ENCODE measurements at places on chromosomes 3 and 15.

- no peak for DNase-seq
Measured at GRCh38 chr3:9433627-9434521, 36.5 kb downstream of the SETD5 start.

DNA sequence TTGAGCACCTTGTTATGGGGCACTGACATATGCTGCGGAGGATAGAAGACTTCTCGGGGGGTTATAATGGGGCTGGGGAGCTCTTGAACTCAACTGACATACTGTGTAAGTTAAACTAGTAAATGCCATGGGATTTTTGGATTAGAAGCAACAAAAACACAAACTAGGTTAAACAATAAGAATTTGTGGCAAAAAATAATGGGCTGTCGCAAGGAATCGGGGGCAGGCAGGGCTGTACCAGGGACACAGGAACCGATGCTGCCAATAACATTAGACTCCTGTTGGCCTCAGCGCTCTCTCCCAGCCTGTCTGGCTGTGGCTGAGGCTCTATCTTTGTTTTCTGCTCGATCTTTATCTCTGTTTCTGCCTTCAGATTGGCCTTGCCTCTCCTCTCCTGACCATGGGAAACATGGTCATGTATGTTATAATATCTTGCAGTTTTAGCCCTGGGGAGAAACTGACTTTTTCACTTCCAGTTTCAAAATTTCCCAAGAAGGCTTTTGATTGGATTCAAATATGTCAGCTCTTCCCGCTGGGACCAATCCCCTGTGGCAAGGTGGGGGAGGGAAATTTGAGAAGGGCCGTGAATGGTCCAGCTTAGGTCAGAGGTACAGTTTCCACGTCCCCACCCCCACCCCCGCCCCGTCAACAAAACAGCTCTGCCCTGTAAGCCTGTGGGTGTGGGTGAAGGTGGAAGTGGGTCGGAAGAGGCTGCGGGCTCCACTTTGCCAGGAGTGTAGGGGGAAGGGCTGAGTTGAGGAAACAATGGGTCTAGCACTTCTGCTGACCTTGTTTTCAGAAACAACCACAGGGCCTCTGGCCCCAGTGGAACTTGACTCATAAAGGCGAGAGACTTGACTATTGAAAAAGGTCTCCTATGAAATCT, 161.1 kb upstream of the TBL1XR1 start:
- peak; percentile 70 for DNase-seq

DNA sequence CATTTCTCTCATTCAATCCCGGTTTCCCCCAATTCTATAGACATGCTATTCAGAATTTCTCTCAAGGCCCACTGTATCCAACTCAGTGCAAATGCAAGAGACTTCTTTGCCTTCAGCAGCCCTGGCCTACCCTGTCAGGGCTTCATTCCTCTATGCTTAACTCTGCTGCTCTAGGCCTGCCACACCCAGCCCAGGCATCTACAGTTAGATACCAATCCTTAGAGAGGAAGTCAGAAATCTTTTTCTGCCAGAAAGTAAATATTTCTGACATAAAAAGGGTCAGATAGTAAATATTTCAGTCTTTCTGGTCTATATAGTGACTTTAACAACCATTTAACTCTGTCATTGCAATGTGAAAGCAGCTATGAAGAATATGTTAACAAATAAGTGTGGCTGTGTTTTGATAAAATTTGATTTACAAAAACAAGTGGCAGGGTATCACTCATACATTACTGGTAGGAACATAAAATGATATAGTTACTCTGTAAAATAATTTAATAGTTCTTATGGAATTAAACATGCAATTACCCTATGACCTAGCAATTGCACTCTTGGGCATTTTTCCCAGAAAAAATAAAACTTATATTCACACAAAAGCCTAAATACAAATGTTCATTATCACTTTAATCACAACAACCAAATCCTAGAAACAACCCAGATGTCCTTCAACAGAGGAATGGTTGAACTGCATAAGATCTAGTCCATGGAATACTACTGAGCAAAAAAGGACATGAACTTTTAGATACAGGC, 942.0 kb downstream of the SQOR start:
- no peak for DNase-seq

DNA sequence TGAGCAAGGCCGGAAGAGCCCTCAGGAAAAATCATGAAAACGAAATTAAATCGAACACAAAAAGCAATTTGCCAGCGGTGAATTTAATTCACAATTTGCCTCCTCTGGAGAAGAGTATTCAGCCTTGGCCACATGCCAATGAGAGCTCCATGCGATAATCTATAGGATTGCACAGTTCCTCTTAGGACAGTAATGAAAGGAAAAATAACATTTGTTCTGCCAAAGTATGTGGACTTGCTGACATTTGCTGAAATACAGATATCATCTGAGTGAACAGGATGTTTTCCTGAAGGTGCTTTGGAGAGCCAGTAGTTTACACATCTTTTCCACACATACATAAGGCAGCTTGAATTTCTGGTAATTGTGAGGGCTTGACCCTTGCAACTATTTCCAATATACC, 188.6 kb upstream of the PDZRN3 start:
- DNase-seq = no peak

GRCh38 chr15:55257012-55257670, 32.5 kb downstream of the RAB27A start:
- DNase-seq = no peak

GRCh38 chr15:57167821-57168395, 208.4 kb upstream of the CGNL1 start:
- no peak for DNase-seq

GRCh38 chr3:127204841-127205582, 12.1 kb downstream of the PRR23E start:
- DNase-seq = no peak

DNA sequence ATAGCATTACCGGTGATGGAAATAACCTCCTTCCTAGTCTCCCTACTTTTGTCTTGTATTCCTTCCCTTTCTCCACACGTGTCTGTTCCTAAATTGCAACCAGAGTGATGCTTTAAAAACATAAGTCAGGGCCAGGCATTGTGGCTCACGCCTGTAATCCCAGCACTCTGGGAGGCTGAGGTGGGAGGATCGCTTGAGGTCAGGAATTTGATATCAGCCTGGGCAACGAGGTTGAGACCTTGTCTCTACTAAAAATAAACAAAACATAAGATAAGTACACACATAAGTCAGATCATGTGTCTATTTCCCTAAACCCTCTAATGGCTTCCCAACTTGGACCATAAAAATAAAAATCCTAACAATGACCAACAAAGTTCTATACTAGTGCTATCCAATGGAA, 18.4 kb downstream of the ARMC8 start:
- DNase-seq = no peak

DNA sequence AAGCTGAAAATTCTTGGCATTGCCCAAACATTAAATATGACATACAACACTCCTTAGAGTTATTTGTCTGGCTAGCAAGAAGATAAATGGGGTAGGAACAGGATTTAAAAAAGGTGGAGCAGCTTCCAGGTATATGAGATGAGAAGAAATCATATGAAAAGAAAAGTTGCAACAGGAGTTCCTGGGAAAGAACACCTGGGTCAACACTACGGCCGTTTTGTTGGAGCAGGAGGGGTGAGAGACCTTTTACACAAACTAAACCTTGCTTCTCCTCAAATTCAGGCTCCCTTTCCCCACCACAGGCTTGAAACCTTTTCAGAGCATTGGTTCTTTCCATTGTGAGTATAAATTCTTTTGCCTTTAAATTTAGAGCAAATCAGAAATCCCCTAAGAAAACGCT, 18.8 kb upstream of the GUCA1C start:
- no peak for DNase-seq

GRCh38 chr15:32649342-32649741, 7.8 kb downstream of the SCG5 start:
- DNase-seq = no peak

GRCh38 chr3:94372026-94372425, 309.2 kb downstream of the NSUN3 start:
- no peak for DNase-seq

DNA sequence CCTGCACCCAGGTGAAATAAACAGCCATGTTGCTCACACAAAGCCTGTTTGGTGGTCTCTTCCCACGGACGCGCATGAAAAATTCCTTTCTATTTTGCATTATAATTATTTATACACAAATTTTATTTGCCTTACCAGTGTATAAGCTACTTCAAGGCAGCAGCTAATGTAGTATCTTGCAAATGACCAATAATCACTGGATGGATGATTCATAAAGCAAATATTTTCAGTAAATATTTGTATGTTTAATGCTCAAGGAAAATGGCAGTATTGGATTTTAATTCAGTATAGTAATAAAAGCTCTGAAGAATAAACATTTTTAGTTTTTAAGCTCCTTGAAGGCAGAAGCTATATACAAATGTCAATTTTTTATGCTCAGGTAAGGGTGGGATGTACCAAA, 158.7 kb upstream of the NANOGP8 start:
- DNase-seq = no peak

DNA sequence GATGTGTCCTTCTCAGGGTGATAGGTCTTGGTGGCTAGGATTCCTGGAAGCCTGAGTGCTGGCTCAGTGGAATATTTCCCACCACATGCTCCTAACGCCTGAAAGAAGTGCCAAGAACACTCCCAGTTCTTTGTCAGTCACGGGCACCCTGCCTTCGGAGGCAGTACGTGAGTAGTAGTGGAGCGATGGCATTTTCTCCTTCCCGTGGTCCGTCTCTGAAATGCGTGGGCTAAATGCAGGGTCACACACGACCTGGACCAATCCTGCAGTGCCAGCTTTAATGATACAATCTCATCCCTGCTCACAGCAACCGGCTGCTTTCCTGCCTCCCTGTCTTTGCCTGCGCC, 14.5 kb downstream of the H1-8 start:
- no peak for DNase-seq

DNA sequence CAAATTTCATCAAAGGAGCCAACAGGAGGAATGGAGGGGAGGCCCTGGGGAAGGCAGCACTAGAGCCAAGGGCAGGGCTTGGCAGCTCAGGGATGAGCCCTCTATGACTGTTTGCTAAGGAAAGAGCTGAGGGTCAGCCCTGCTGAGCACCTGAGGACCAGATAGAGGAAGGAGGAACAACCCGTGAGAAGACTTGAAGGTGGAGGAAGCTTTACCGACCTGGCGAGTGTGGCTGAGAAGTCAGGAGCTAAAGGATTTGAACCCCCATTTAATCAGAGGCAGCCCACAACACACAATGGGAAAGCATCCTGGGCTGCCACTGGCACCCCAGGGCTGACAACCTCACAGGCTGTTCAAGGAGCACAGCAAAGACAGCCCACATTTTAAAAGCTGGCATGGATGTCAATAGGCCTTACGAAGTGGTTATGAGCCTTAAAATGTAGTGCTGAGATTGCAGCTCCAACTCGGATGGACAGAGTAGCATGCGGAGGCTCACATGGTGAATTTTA, 20.7 kb upstream of the LRRC2 start:
- DNase-seq = no peak

DNA sequence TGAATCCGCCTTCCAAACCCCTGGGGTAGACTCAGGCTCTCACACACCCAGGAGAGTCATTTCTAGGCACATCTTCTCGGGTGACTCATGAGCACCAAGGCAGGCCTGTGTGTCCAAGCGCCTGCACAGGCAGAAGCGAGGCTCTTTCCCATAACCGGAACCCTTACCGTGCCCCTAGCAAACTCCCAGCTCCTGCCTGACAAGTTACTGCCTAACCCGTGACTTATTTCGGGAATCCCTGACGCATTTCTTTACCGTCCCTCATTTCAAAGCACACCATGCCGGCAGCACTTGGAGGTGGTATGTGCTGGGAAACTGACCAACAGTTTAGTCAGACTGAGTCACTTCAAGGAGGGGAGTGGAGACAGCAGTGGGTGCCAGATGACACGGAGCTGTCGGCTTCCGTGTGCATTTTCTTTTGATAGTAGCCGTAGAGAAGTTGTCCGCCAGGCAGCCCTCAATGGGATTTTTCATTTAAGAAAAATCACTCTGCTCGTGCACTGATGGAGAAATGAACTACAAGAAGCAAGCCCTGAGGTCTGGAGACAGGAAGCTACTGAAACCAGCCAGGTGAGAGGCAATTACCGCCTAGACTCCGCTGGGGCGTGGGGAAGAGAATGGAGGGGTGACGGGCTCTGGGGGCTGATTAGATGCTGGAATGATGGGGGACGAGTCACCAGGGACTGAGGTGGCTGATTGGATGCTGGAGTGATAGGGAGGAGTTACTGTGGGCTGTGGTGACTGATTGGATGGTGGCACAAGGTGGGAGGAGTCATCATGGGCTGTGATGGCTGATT, 17.3 kb upstream of the HRH1 start:
- no peak for DNase-seq

DNA sequence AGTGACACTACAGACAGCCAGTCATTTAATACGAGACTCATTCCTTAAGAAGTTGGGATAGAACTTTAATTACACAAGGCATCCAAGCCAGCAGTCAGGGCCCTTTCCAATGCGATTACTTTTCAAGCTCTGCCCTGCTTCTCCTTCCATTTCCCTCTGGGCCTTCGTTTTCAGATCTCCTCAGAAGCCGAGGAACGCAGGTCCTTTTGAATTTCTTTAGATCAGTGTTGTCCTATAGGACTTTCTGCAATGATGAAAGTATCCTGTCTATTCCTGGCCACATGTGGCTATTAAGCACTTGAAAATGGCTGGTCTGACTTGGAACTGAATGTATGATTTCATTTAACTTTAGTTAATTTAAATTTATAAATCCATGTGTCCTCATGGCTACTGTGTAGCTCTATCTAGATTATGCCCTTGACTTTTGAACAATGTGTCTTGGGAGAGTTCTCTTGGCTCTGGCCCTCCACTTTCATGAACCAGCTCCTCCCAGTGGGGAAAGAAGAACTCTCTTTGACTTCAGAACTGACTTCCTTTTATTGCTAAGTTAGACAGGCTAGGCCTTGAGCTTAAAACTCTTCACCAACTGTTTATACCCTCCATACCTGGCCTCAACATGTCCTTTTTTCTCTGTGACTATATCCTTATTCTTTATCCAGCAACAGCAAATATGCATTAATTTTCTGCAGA, 22.6 kb downstream of the TGFBR2 start:
- no peak for DNase-seq

DNA sequence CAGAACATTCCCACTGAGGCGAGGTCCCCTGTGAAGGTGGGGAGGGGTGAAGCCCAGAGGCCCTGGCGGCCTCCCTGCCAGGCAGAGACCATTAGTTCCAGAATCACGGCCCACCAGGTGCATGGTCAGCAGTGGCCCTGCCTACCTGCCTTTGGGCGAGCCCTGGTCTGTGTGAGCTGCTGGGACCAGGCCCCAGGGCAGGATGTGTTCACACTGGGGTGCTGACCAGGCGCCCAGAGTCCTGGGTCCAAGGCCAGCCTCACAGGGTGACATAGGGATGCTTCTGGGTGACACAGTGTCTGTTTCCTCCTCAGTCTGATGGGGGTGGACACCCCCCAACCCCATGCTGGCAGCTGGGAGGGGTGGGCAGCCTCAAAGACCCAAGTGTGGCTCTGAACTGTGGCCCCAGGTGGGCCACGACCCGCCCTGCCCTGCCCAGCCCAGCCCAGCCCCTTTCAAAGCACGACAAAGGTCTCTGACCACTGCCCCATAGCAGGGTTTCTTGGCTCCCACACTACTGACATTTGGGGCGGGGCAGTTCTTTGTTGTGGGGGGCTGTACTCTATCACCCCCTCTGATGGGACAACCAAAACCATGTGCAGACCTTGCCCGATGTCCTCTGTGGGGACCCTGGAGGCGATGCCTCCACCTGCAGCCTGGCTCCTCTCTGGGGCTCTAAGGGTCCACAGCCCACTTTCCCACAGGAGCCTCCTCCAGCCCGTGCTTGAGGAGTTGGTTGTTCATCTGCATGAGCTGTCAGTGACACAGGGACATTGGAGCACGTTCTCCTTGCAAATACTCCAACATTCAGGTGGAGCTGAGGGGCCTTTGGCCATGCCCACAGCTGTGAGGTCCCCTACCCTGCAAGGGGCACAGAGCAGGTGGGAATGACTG, 44.8 kb upstream of the SLC41A3 start:
- no peak for DNase-seq

- DNase-seq = no peak
Measured at GRCh38 chr15:90686435-90687218, 30.5 kb upstream of the BLM start.

- no peak for DNase-seq
Measured at GRCh38 chr3:183844606-183845005, 19.2 kb upstream of the MAP6D1 start.

Measured in stimulated activated CD8-positive, alpha-beta memory T cell treated with anti-CD3 and anti-CD28 coated beads, Interleukin-15, amount 100 ng/mL, for 48 hours (primary cell).